ENCODE measurements at places on chromosomes 2 and 18.

DNA sequence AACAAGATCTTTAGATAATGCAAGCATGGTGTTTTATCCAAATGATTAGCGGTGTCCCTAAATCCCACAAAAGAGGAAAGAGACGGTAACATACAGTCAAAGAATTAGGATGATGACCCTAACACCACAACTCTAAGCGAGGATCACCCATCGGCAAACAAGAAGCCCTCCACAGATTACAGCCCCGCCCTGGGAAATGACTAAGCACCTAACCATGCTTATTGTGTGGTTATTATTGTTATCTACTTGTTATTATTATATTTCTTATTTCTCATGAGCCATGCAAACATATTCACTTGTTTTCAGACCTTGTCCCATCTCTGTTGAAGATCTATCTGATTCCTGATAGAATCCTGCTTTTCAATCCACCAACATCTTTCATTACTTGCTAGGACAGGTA, 651.3 kb downstream of the NYAP2 start:
- DNase-seq, result no peak

GRCh38 chr18:45938488-45938935, 28.6 kb downstream of the EPG5 start:
- no peak for DNase-seq

- no peak for DNase-seq
These were observed 4.0 kb downstream of the NT5DC4 start for GRCh38 chr2:112724591-112725525.

DNA sequence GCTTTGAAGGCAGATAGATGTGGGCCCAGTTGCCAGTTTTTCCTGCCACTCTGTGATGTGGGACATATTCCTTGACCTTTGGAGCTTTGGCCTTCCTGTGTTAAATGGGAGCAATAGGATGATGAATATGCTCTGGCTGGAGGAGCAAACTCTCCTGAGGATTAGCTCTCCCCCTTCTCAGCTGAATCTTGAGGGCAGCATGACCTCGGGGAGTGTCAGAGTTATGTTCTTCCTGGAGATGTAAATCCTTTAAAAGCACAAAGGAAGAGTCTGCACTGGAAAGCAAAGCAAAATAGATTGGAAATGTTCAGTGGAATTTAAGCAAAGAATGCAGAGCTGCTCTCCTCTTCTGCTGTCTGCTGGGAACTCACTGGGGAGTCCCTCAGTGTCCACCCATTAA, 160.1 kb downstream of the ALK start:
- no peak for DNase-seq

- no peak for DNase-seq
These were observed 29.9 kb downstream of the CYP26B1 start for GRCh38 chr2:72117718-72118117.

- DNase-seq, result no peak
These were observed 381.9 kb downstream of the PLCL1 start for GRCh38 chr2:198186257-198186656.

DNA sequence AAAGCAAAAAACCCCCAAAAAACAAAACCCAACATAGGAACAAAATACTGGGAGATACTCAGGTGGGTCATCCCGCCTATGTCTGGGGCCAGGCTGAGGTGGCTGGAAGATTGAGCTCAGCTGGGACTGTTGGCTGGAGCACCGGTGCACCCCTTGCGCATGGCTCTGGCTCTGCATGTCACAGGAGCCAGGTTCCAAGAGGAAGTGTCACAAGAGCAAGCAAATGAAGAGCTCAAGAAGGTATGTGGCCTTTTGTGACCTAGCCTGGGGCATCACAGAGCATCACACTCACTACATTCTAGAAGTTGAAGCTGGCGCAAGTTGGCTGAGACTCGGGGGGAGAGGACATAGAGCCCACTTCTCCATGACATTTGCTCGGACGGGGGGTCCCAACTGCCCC, 40.6 kb downstream of the PDCL3 start:
- no peak for DNase-seq

DNA sequence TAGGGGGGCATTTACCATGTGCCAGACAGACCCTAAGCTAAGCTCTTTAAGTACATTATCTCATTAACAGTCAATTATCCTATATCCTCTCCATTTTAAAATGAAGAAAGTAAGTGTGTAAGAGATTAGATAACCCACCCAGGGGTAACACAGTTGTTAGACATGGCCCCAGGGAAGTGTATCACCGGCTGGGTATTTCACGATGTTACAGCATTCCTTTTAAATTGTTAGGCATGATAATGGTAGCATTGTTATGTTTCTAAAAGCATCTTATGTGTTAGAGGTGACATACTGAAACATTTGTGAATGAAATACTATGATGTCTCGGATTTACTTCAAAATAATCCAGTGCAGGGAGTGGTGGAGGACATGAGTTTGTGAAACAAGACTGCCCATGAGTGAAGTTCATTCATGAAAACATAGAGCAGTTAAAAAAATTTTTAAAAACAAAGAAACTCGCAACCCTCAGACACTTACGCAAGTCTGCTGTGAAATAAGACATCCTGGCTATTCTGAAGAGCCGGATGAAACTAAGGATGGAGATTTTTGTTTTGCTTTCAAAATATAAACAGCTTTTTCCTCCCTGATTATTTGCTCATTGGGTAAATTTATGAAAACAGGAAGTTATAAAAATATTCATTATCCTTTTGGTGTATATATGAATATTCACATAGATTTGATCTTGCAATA, 54.9 kb downstream of the IL1RL2 start:
- no peak for DNase-seq

- DNase-seq, result no peak
These were observed 285.1 kb upstream of the MMADHC start for GRCh38 chr2:149872638-149873150.

DNA sequence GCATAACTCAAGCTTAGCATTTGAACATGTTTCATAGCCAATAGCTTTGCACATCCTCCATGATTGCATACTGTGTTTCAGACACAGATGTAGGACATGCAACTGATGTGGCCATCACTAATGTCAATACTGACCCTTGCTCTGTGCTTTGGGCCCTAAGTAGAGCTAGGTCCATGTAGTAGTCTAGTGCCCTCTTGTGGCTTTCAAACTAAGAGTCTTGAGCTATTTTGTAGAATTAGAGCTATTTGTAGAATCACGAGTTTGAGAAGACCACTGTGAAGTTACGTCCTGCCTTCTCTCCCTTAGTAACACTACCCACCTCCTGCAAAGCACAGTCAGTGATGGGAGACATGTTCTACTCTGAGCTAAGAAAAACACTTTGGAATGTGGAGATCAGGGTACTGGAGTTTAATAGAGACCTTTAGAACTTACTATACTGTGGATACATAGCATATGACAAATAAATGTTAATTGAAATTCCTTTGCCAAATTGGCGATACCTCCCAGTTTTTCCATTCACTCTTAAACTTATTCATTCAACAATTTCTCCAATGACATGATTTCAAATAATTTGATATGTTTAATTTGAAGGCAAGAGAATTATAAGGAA, 306.5 kb upstream of the TNP1 start:
- peak; percentile 23 for DNase-seq

GRCh38 chr18:35241448-35241804, 592 bp downstream of the ZNF397 start:
- DNase-seq, result no peak

DNA sequence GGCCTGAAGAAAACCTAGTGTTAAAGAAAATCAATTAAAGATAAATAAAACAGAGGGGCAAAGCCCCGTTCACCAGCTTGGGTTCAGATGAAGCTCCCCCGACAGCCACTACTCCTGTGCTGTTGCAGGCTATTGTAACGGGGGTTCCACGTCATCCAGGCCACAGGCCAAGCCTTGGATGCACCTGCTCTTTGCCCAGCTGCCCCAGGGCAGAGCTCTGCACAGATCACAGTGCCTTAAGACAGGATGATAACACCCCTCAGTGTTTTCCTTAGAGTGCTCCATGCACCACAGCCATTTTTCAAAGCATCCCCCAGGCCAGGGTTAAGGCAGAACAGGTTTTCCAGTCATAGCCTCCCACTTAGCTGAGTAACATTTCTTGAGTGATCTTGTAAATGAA, 32.0 kb downstream of the FASTKD2 start:
- DNase-seq, result no peak

DNA sequence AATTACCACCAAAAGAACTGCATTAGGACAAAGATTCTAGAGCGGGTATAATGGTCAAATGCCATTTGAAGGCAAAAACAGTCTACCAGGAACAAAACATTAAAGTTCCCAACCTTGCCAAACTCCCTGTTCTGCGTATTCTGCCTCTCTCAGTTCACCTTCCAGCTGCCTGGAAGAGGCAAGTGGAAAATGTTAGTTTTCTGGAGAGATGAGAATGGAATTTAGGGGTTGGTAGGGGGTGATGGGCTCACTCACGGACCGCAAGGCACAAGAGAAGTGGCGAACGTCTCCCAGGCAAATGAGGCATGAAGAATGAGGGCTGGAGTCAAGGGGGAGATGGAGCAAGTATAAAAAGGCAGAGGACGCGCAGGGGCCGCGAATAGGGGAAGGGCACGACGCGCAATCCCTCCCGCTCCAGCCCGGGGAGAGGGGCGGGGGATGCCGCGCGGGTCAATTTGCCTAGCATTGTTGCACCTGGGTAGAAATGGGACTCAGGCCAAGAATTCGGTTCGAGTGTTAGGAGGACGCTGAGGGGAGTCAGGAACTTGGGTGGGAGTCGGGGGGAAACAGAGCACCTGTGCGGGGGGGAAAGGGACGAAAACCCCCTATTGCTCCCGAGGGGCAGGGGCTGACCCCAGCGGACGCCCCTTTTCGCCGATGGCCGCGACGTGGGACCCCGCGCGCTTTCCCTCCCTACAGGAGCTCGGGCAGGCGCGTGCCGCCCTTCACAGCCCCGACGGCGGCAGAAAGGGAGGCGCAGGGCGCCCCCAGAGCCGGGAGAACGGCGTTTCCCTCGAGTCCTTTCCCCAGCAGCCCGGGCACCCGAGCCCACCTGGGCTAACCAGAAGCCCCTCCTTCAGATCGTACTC, 573 bp downstream of the PAIP2B start:
- no peak for DNase-seq

DNA sequence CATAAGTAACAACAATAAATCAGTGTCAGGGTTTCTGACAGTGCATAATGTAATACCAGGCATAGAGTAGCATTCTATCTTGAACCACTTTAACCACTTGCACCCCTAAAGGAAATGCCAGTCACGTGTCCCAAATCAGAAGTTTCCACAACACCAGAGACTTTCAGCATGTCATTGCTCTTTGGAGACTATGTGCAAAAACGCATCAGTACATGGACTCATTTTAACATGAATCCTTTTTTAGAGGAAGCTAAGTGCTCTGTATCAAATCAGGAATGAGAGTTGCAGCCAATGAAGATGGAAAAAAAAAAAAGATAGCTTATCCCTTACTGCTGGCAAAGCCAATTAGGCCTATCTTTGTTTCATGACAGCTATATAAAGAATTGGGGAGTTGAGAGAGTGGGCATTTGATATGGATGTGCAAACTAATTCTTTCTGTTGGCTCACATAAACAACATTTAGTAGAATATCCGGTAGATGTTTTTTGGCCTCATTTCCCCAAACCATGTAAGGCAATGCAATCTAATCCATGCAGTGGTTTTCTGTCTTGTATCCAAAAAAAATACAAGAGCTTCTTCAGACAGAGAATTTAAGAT, 353.1 kb downstream of the IRS1 start:
- no peak for DNase-seq

DNA sequence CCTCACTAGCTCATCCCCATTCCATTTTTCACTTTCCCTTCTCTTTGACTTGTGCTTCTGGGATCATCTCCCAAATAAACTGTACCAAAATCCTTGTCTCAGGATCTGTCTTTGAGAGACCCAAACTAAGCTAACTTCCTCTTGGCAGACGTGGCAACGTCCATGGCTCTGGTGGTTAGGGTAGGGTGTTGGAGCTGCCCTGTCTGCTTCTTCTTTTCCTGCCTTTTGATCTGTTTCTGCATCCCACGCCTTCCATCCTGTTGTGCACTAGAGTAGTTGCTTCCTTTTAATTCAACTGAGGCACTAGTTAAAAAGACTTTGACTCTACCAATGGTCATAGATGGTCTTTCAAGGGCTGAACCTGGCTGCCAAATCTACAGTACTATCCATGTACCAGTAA, 5.5 kb upstream of the MAP4K4 start:
- DNase-seq, result no peak

- no peak for DNase-seq
These were observed 201.3 kb upstream of the APCDD1 start for GRCh38 chr18:10252952-10253705.

- no peak for DNase-seq
These were observed 37.9 kb downstream of the CDH20 start for GRCh38 chr18:61371111-61371510.

DNA sequence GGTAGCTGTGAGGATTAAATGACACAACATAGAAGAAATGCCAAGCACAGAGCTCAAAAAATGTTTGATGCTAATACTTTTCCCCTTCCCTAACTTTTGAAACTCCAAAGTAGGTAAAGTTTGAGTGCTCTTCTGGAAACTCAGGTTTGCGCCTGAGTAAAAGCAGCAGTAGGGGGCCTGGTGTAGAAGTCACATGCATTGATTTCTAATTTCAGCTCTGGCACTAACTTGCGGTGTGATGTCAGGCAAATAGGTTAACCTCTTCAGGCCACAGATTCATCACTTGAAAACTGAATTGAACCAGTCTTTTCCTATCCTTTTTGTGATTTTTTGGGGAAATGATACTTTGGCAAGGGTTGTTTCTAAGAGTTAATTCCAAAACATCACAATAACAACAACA, 27.2 kb downstream of the LHCGR start:
- no peak for DNase-seq

DNA sequence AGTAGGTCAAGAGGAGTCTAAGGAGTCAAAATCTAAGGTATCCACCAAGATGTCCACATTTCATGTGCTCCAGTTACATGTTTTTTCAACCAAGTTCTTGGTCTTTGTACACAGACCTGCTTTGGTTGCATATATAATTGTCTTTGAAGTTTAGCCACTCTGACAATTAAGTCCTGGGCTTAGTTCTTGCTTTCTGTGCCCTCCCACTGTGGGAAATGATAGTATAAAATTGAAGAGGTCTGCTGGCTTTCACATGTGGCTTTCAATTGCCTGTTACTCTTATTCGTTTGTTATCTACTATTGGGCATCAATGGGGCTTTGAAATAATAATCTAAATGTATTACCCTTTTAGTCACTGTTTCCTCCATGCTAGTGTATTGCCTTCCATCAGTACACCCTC, 72.8 kb downstream of the TBR1 start:
- DNase-seq, result no peak

DNA sequence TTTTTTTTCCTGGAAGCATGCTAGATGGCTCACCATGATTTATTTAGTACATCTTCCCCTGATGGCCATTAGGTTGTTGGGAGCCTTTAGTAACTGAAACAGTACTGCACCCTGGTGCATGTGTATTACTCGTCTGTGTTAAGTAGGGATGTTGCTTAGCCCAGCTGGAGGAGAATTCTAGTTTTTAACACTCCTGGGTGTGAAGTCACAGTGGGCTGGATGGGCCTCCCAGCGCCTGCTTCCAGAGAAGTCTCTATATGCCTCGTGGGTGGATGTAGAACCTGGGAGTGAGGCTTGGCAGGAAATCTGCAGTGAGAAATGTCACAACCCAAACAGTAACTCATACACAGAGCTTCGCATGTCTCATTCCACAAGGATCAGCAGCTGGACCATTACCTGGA, 28.9 kb upstream of the NT5DC4 start:
- no peak for DNase-seq
